ENCODE measurements at places on chromosomes 11 and 22.
A peak's percentile ranks its signal among the peaks of the same experiment; 100 is the strongest.

- DNase-seq = no peak
Observed at GRCh38 chr11:6393989-6394670, 3.9 kb downstream of the SMPD1 start.

DNA sequence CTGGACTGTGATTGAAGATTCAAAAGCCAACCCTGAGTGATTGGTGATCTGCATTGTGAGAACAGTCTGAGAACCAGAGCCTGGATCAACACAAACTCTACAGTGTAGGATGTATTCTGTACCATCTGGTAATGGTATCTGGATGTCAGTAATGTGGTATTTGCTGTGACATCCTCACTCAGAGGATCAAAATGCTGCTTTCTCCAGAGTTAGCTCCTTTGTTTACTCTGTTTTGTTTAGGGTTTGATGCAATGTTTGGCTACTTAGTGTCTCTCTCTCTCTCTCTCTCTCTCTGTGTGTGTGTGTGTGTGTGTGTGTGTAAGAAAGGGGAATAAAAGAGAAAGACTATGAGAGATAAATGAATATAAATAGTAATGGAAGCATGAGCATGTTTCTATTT, 24.3 kb downstream of the CASP4 start:
- DNase-seq = no peak

- DNase-seq = no peak
Observed at GRCh38 chr11:96366024-96366423, 23.0 kb upstream of the MAML2 start.

- no peak for DNase-seq
Observed at GRCh38 chr22:37633089-37633624, 6.3 kb upstream of the SH3BP1 start.

GRCh38 chr11:38476808-38477575, 1879.0 kb upstream of the RAG2 start:
- DNase-seq = no peak

DNA sequence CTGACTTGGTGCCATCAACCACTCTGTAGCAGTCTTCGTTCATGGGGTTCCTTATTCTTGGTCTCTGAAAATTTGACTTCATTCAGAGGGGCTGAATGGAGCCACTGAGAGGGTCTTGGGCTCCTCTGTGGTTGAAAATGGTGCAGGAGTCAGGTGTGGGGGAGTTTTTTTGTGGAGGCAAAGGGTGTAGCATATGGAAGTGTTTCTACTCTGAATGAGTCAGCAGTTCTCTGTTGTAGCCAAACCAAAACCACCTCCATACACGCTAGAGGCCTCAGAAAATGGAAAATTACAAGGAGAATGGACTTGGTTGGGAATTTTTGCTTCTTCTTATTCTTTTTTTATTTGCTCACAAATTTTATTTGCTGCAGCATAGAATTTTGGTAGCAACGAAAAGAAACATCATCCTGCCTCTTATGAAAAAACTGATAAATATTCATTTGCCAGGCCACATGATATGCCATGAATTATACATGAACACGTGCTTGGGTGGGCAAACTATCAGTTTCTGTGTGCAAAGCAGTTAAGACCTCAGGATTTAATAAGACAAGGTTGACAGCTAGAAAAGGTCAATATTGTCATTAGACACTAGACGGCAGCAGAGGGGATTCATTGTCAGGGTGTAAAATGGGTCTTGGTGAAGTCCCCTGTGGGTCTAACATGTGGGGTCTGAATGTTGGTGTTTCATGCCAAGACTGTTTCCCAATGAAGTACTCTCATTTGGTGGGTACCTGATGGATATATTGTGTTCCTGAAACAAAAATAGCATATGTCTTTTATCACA, 111.7 kb downstream of the MYO18B start:
- DNase-seq = peak; percentile 53

DNA sequence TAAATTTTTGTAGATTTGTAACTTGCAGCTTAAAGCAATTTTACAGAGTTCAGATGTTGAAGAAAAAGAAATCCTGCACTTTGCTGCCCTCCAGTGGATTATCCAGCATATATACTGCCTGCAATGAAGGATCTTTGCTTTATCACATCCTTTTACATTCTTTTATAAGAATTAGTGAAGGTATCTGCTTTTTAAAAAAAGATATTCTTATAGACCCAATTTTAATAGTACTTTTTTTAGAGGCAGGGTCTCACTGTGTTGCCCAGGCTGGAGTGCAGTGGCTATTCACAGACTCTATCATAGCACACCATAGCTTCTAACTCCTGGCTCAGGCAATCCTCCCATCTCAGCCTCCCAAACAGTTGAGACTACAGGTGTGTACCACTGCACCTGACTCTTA, 60.7 kb downstream of the TTC17 start:
- peak; percentile 15 for DNase-seq

DNA sequence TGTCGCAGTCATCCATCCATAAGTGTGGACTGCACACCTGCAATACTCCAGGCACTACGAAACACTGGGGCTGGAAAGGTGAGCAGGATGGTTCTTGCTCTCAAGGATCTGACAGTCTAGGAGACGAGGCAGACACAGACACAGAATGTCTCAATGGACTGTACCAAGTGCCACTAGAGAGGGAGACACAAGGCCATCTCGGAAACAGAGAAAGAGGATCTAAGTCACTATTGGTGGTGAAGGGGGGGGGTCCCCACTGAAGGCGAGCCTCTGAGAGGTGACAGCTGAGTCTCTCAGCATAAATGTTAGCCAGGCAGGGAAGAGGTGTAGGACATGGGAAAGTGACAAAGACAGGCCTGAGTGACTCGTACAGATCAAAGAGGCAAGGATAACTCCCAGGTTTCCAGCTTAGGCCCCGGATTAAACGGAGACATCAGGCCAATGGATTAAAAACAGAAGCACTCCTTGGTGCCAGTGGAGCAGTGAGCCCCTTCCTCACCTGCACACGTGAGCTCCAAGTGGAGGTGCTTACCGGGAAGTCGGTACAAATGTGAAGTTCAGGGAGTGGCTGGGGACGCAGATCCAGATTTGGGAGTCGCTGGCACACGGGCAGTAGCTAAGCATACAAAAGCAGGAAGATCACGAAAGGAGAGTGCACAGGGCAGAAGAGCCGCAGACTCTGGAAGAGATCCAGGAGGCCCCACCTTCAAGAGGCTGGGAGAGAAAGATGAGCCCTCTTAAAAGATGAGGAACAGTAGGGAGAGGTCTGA, 117.2 kb downstream of the MICAL3 start:
- no peak for DNase-seq

DNA sequence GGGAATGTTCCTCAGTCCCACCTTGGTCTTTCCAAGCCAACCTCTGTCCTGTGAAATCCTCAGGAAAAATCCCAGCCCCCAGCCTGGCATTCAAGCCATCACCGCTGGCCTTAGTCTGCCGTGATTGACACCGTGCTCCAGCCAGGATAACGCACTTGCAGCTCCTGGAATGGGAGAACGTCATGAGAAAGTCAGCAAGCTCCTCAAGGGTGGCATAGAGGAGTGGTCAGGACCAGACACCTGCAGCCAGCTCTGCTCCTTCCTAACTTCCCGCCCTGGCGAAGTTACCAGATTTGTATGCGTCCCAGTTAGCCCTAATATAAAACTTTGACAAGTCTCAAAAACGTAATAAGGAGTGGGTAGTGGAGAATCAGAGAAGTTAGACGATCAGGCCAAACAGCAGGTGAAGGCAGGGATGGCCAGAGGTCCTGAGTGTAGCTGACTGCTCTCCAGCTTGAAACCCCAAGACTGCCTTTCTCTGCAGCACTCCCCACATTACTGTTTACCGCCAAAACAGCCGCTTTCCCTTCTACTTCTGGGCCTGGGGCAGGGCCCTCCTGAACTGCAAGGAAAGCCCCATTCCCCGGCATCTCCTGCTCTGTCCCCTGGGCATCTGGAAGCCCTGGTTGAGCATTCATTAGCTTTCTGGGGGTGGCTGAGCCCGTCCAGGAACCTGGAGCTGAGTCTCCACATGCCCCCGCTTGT, 1.3 kb upstream of the DKK3 start:
- no peak for DNase-seq

- DNase-seq = no peak
Observed at GRCh38 chr11:46676436-46677158, 23.8 kb downstream of the ARHGAP1 start.

- no peak for DNase-seq
Observed at GRCh38 chr22:20857247-20857643, 1.4 kb downstream of the PI4KA start.

- no peak for DNase-seq
Observed at GRCh38 chr11:75035911-75036565, 47.3 kb downstream of the NEU3 start.

DNA sequence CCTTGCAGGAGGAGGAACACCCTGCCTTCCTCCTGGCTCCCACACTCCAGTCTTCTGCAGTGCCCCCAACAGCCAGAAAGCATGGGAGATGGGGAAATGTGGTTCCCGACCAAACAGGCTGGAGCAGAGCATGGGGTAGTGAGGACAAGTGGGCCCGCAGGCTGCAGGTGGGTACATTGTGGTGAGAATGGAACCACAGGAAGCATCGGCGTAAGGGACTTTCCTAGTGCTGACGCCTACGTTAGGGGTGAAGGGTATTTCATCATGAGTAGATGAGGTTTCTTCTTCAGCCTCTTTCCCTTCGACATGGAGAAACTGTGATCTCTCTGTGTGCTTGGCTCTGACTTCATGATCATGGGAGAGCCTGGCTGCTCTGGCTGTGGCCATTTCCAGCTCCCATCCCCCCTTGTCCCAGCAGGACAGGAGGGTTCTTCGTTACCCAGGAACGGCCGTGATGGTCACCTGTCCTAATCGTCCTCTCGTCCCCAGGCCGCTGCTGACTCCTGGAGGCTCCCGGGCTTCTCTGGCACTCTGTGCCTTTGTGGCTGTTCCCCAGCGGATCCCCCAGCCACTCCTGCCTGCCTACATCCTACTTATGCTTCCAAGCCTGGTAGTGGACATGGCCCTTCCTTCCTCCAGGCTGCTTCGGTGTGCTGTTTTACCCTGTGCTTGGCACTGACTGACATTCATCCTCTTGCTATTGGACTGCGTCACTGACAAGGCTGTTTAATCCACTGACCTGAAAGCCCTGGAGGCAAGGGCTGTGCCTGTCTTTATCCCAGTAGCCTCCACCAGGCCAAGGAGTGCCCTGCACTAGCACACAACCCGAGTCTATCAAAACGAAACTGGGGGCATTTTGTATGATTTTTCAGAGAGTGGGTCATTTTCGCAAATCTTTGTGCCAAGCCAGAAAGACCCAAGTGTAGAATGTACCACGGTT, 65.2 kb upstream of the CECR2 start:
- DNase-seq = no peak

DNA sequence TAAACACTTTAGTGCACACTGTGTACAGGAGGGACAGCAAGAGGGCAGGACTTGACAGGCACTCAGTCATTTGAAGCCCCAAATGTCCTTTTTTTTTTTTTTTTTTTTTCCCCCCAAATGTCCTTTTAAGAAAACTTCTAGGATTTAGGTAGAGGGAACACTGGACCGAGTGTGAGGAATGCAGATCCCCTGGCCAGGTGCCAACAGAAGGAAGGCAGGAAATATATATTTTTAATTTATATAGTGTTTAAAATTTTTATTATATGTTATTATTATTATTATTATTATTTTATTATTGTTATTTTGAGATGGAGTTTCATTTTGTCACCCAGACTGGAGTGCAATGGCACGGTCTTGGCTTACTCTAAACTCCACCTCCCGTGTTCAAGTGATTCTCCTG, 35.5 kb downstream of the ARHGAP8 start:
- DNase-seq = no peak

- no peak for DNase-seq
Observed at GRCh38 chr11:93444617-93445073, 98.5 kb downstream of the SMCO4 start.

DNA sequence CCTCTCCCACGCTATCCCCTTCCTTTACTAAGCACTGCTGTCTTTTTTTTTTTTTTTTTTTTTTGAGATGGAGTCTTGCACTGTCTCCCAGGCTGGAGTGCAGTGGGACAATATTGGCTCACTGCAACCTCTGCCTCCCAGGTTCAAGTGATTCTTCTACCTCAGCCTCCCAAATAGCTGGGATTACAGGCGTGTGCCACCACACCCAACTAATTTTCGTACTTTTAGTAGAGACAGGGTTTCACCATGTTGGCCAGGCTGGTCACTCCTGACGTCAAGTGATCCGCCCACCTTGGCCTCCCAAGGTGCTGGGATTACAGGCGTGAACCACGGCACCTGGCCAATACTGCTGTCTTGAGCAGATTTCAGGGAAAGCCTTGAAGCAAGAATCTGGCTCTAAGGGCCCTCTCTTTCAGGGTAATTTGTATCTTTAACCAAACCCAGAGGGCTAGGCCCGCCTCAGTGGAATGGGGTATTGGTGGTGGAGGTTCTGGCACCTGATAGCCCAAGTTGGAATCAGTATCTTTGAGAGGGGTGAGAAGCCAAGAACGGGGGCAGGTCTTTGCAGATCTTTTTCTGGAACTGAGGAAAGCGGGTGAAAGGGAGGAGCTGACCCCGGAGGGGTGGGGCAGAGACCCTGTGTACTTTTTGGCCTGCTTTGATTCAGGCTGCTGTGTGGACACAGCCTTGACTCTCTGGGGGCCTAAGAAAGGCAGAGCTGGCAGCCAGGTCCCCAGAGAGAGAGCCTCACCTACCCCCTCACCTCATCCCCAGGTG, 37.0 kb downstream of the TRIOBP start:
- no peak for DNase-seq

GRCh38 chr11:133081020-133081419, 451.3 kb downstream of the OPCML start:
- no peak for DNase-seq

GRCh38 chr11:67262731-67263675, 3.3 kb upstream of the GRK2 start:
- peak; percentile 85 for DNase-seq

DNA sequence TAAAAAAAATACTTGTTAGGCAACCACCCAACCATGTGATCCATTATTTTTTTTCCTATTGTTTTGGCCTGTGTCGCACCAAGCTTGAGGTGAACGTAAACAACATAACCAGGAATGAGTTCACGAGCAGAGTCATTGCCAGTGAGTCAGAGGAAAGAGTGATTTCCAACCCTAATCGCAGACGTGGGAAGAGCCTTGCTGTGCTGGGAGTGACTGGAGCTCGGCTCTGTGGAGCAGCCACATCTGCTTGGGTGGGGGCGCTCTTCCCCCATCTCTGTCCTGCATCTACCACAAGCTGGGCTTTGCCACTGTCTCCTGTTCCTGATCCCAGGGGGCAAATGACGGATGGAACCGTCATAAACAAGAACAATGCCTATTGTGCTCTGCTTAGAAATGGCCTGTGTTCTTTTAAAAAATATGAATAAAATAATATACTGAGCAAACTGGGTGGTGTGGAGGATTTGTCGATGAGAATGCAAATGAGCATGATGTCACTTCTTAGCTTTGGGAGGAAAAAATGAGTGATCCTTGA, 210.0 kb downstream of the KIRREL3 start:
- no peak for DNase-seq

- no peak for DNase-seq
Observed at GRCh38 chr11:112949781-112950575, 11.2 kb upstream of the NCAM1 start.

DNA sequence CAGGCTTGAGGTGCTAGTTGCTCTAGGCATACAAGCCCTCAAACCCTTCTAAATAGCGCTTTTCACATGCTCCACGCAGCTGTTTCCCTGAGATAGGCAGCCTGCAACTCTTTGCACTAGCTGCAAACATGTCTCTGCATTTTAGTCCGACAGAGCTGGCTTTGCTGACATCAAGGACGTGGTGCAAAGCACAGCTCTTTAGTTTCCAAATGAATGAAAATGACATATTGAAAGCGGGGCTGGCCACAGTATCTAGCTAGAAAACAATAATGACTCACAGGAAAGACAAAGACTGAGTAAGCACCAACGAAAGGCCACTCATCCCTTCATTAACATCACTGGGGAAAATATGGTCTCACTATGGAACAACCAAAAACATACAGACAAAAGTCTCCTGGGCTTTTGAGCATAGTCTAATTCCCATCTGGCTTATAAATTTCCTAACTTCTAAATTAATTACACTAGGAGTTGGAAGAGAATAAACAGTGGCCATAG, 15.3 kb upstream of the ZC3H12C start:
- DNase-seq = no peak
